ENCODE measurements at places on chromosomes 12 and 14.

- no peaks in the 10 kb centered on the region for H3K36me3 ChIP-seq
- peak overlapping the region; percentile 8 for H3K4me3 ChIP-seq
- no peaks in the 10 kb centered on the region for H3K27me3 ChIP-seq
- DNase-seq: no peak
Measured at GRCh38 chr12:4857472-4858291, 52.0 kb upstream of the KCNA1 start.

DNA sequence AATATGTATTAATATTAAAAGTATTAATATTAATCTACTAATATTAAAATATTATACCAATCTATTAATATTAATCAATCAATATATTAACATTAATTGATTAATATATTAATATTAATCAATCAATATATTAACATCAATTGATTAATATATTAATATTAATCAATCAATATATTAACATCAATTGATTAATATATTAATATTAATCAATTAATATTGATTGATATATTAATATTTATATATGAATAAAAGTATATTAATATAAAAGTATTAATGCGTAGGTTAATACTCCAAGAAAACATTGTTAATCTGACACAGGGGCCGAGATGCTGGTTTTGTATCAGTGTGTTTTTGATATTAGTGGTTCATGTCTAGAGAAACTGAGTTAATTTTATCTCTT, 1430.1 kb upstream of the SEL1L start:
- H3K4me3 ChIP-seq: no peak overlapping the region
- DNase-seq: no peak
- H3K27ac ChIP-seq: no peak overlapping the region

DNA sequence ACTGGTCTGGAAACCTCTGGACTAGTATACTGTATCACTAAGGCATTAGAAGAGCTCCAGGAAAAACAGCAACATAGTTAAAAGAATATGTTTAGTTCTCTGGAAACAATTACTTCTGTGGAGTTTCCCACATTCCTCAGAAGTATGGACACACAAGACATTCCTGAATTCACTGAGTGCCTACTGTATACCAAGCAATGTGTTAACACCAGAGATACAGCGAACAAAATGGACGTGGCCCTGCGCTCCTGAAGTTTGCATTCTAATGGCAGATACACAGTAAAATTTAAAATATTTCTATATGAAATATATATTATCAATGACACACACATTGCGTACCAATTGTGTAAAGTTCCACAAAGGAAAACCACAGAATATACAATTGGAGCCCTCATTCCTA, 1.1 kb downstream of the ANGEL1 start:
- H3K36me3 ChIP-seq: peaks cover 3% of the 10 kb centered on the region
- H3K4me3 ChIP-seq: peak overlapping the region; percentile 79
- peaks cover 8% of the 10 kb centered on the region for H3K4me1 ChIP-seq
- peak overlapping the region; percentile 89 for H3K27ac ChIP-seq

DNA sequence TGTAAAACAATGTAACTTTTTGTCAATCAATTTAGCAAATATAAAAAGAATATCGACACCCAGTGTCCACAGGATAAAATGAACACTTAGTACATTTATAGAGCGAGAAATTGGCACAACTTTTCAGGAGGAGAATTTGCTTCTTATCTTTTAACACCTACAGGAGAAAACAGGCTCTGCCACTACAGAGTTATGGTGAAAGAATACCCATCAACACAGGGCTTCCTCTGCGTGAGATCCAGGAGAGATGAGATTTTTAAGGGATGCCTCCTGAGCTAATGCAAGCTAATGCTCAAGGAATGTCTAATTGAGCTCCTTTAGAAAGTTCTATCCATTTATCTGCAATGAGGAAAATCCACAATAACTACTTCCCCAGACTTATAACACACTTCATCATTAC, 7.8 kb downstream of the TBPL2 start:
- H3K4me1 ChIP-seq: no peaks in the 10 kb centered on the region
- no peaks in the 10 kb centered on the region for H3K27me3 ChIP-seq

GRCh38 chr12:84218406-84218805, 694.2 kb downstream of the SLC6A15 start:
- no peak overlapping the region for H3K4me3 ChIP-seq
- no peaks in the 10 kb centered on the region for H3K36me3 ChIP-seq
- no peak overlapping the region for H3K27ac ChIP-seq
- H3K27me3 ChIP-seq: no peaks in the 10 kb centered on the region

DNA sequence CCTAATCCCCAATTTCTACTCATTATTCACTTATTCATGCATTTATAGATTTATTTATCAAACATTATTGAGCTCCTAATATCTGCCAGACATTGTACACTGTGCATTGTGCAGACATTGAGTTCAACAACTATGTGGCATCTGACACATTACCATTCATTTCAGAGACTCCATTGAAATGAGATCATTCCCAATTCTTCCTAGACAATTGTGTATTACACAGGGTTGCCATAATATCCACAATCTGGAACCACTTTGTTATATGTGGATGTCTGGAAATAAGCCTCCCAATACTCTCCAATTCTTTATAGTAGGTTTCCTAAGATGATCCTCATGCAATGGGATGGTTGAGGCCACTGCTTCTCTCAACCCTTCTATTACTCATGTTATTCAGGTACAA, 165.0 kb downstream of the OTOGL start:
- H3K4me3 ChIP-seq: no peak overlapping the region
- no peaks in the 10 kb centered on the region for H3K36me3 ChIP-seq
- DNase-seq: no peak
- H3K4me1 ChIP-seq: peaks cover 4% of the 10 kb centered on the region
- no peaks in the 10 kb centered on the region for H3K27me3 ChIP-seq

- no peak for DNase-seq
- H3K4me1 ChIP-seq: peaks cover 35% of the 10 kb centered on the region
- no peaks in the 10 kb centered on the region for H3K36me3 ChIP-seq
- no peaks in the 10 kb centered on the region for H3K27me3 ChIP-seq
- H3K27ac ChIP-seq: peak overlapping the region; percentile 14
Measured at GRCh38 chr12:109863847-109864712, 16.3 kb downstream of the GLTP start.

DNA sequence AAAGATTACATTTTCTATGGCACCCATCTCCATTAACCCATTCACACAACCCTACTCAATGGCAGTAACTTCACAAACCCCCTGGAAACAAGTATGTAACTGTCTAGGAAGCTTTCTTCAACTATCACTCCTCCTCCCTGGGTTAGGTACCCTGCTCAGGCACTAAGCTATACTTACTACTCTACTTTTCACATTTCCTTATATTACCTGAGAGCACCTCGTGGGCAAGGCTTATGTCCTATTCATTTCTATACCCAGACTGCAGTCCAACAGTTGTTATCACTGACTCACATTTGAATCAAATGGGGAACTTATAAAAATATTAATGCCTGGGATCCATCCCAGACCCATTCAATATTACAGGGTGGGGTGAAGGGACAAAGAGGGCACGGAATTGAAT, 4.6 kb downstream of the PAWR start:
- H3K36me3 ChIP-seq: no peaks in the 10 kb centered on the region
- peaks cover 38% of the 10 kb centered on the region for H3K4me1 ChIP-seq
- H3K27ac ChIP-seq: no peak overlapping the region
- H3K27me3 ChIP-seq: no peaks in the 10 kb centered on the region
- no peak for DNase-seq

GRCh38 chr12:57106021-57106708, 5.0 kb downstream of the STAT6 start:
- no peak overlapping the region for H3K4me3 ChIP-seq
- peaks cover 2% of the 10 kb centered on the region for H3K36me3 ChIP-seq
- H3K27ac ChIP-seq: no peak overlapping the region
- DNase-seq: no peak
- H3K4me1 ChIP-seq: peaks cover 32% of the 10 kb centered on the region

- H3K36me3 ChIP-seq: no peaks in the 10 kb centered on the region
- no peaks in the 10 kb centered on the region for H3K27me3 ChIP-seq
- peak overlapping the region; percentile 10 for H3K27ac ChIP-seq
- DNase-seq: no peak
- no peak overlapping the region for H3K4me3 ChIP-seq
Measured at GRCh38 chr14:24351517-24351916, 11.7 kb upstream of the RIPK3 start.

- H3K27ac ChIP-seq: peak overlapping the region; percentile 11
- no peak for DNase-seq
- H3K4me1 ChIP-seq: peaks cover 27% of the 10 kb centered on the region
- H3K36me3 ChIP-seq: no peaks in the 10 kb centered on the region
Measured at GRCh38 chr12:124842800-124843510, 20.7 kb downstream of the SCARB1 start.

DNA sequence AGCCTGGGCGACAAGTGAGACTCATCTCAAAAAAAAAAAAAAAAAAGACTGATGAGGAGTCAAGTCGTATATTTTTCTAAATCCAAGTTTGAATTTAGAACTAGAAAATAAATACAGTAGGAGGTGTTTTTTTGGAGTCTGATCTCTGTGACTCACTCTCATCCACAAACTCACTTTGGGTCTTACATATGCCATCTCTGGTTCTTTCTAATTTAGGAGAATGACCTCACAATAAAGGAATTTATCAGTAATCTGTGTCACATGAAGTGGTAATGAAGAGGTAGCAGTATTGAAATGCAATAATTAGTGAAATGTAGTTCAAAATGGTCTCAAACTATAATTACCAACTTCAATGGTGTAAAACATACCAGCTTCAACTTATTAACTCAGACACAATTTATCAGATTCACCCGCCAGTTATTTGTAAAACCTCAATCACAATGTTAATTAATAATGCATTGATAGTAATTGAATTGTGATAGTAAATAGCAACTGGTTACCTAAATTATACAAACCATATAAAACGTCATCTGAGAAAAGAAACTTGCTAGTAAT, 4.4 kb upstream of the CFL2 start:
- H3K4me3 ChIP-seq: no peak overlapping the region
- H3K36me3 ChIP-seq: no peaks in the 10 kb centered on the region
- no peaks in the 10 kb centered on the region for H3K27me3 ChIP-seq
- H3K4me1 ChIP-seq: peaks cover 19% of the 10 kb centered on the region
- DNase-seq: no peak

GRCh38 chr12:105574056-105574715, 243.7 kb downstream of the C12orf75 start:
- no peaks in the 10 kb centered on the region for H3K27me3 ChIP-seq
- H3K4me1 ChIP-seq: no peaks in the 10 kb centered on the region
- no peaks in the 10 kb centered on the region for H3K36me3 ChIP-seq

GRCh38 chr14:93037351-93037750, 78.4 kb downstream of the ITPK1 start:
- no peaks in the 10 kb centered on the region for H3K36me3 ChIP-seq
- no peaks in the 10 kb centered on the region for H3K27me3 ChIP-seq
- no peak for DNase-seq
- H3K27ac ChIP-seq: peak overlapping the region; percentile 82
- no peak overlapping the region for H3K4me3 ChIP-seq
- H3K4me1 ChIP-seq: peaks cover 81% of the 10 kb centered on the region

DNA sequence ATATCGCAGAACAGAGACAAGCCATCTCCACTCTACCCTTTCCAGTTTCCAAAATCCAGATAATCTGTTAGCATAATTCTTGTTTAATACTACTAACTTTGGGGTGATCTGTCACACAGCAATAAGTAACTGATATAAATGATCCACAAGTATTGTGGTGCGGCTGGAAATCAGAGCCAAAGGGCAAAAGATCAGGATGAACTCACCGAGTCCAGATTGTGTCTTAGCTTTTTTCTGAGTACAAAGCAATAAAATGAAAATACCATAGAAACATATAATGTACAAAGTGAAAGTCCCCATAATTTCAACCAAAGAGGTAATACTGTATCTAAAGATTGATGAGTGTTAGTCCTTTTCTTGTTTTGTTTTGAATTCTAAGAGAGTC, 17.4 kb downstream of the HECTD1 start:
- no peak overlapping the region for H3K27ac ChIP-seq
- H3K4me3 ChIP-seq: no peak overlapping the region
- H3K4me1 ChIP-seq: peaks cover 20% of the 10 kb centered on the region
- H3K27me3 ChIP-seq: no peaks in the 10 kb centered on the region
- H3K36me3 ChIP-seq: no peaks in the 10 kb centered on the region

DNA sequence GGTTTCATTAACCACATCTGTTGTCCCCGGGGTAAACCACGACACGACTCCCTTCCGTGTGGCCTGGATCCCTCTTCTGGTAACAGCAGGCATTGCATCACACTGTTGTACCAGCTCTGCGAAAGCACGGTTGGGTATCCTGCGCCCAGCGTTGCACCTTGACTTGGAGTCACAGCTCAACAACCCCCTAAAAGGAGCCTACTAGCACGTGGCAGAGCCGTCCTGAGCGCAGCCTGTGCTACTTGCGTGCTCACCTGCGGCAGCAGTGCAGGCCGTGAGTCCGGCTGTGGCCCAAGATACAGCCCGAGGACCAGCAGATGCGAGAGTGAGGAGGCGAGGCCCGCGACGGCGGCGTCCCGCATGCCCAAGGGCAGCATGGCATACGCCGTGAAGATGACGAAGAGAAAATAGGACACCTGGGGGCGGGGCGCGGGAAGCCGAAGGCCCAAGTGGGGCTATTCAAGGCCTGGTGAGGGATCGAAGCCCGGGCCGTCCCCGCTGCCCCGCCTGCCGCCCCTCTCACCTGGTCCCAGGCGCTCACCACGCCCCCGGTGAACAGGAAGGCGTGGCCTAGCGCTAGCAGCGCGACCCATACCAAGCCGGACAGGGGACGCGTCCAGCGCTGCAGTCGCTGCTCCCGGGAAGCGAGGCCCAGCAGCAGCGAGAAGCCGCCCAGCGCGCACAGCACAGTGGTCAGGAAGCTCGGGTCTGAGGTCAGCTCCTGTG, 2.4 kb downstream of the ADCY4 start:
- no peaks in the 10 kb centered on the region for H3K36me3 ChIP-seq
- H3K4me3 ChIP-seq: peak overlapping the region; percentile 28
- H3K27ac ChIP-seq: no peak overlapping the region
- DNase-seq: no peak
- peaks cover 49% of the 10 kb centered on the region for H3K4me1 ChIP-seq

- H3K36me3 ChIP-seq: no peaks in the 10 kb centered on the region
- H3K27me3 ChIP-seq: no peaks in the 10 kb centered on the region
- no peak overlapping the region for H3K4me3 ChIP-seq
- peaks cover 14% of the 10 kb centered on the region for H3K4me1 ChIP-seq
- peak overlapping the region; percentile 57 for H3K27ac ChIP-seq
Measured at GRCh38 chr12:115213118-115213517, 529.1 kb upstream of the TBX3 start.

DNA sequence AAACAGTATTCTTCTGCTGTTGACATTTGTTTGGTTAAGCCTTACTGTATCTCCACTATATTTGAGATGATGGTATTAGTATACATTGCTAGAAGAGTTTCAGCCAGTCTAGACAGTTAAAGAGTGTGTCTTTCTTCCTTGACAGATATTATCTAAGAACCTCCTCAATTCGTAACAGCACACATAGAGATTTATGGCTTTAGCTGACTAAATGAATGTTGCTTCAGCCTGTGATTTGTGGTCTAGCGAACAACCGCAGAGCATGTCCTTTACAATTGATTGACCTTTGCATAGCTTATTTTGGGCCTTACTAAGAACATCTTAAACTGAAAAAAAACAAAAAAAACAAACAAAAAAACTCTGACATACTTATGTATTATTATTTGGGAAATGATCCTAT, 122.2 kb downstream of the DAAM1 start:
- DNase-seq: no peak
- no peaks in the 10 kb centered on the region for H3K27me3 ChIP-seq
- H3K4me1 ChIP-seq: peaks cover 67% of the 10 kb centered on the region
- H3K4me3 ChIP-seq: no peak overlapping the region
- no peaks in the 10 kb centered on the region for H3K36me3 ChIP-seq

GRCh38 chr14:92677087-92677668, 71.2 kb downstream of the LGMN start:
- peaks cover 9% of the 10 kb centered on the region for H3K36me3 ChIP-seq
- no peak overlapping the region for H3K27ac ChIP-seq
- DNase-seq: no peak

GRCh38 chr14:68616221-68616902, 176.5 kb downstream of the ZFP36L1 start:
- H3K4me3 ChIP-seq: no peak overlapping the region
- H3K36me3 ChIP-seq: no peaks in the 10 kb centered on the region
- H3K4me1 ChIP-seq: peaks cover 19% of the 10 kb centered on the region
- DNase-seq: no peak
- H3K27me3 ChIP-seq: no peaks in the 10 kb centered on the region

All from vagina (tissue), 2 donors.